Tongue (tissue), 3 donors: ENCODE measurements at places on chromosomes 5 and 9.

- DNase-seq = no peak
Measured at GRCh38 chr5:8825139-8825757, 720.6 kb downstream of the SEMA5A start.

DNA sequence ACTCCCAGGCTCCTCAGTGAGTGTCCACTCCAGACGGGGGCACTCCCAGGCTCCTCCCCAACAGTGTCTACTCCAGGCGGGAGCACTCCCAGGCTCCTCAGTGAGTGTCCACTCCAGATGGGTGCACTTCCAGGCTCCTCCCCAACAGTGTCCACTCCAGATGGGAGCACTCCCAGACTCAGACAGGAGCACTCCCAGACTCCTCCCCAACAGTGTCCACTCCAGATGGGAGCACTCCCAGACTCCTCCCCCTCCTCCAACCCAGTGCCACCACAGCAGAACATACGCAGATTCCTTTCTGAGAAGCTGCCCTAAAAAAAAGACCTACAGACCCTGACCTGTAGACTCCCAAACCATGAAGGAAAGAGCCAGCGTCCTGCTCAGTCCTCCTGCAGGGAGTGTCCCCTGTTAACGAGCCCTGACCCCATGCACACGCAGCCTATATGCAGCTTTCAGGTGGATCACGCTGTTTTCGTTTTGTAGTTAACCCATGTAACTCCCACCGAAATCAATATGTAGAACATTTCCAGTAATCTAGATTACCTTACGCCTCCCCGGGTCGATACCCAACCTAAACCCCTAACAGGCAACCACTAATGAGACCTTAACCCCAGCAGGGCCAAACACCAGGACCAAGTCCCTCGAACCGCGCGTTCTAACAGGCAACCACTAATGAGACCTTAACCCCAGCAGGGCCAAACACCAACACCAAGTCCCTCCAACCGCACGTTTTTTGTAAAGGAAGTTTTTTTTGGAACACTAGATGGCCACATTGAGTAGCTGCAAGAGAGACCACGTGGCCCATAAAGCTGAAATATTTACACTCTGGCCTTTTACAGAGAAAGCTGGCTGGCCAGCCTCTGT lies 15.7 kb downstream of the PNPLA7 start:
- peak; percentile 75 for DNase-seq

DNA sequence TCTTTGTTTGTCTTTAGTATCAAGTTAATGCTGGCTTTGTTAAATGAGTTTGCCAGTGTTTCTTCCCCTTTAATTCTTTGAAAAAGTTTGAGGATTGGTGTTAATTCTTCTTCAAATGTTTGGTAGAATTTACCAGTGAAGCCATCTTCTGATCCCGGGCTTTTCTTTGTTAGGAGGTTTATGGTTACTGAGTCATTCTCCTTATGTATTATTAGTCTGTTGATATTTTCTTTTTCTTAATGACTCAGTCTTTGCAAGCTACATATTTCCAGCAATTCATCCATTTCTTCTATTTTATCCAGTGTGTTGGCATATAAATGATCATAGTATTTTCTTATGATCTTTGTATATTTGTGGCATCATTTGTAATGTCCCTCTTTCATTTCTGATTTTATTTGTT lies 74.5 kb upstream of the SPINK5 start:
- no peak for DNase-seq

- DNase-seq = no peak
Measured at GRCh38 chr9:108673386-108673785, 182.4 kb downstream of the ACTL7B start.

DNA sequence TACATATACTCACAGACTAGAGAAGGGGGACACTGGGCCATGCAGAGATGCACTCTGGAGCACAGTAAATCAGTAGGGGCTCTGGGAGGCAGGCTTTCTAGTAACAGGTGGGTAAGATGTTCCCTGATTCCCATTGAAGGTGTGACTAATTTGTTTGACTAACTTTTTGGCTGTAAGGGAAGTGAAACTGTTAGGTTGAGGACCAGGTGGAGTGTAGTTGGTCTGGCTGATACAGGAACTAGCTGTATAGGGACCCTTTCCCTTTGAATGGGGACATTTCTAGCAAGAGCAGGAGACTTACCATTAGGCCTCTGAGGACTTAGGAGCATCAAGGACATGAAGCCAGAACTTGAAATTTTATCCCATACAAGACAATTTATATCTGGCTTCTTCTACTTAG lies 989.6 kb upstream of the COX7C start:
- no peak for DNase-seq

DNA sequence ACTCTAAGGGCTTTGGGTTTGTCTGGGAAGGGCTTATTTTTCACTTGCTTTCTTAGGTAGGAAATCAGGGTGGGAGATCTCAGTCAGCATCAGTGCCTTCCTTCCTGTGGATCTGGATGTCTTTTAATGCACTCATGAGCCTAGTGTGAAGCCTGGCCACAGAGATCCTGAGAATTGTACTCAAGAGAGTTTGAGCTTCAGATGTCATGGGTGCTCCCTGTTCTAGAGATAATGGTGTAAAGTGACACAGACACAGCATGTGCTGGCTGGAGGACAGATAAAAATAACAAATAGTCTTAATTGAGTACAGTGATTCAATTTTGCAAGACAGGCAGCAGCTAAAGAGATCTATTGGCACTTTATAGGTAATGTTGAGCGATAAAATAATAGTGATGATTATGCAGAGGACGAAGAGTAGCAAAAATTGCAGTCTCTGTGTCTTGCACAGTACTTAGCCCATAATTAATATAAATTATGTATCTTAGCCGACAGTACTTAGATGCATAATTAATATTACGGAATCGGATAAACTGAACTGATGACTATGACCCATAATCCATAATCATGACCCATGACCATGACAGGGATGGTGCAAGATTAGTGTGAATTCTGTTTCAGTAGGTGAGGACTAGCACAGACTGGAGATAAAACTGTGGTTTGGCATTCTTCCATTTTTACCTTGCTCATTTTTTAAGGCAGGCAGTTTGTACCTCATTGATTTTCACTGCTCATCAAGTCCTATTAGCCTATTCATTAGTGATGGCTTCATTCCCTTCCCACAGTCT lies 408.7 kb upstream of the PIK3R1 start:
- DNase-seq = no peak

- peak; percentile 69 for DNase-seq
Measured at GRCh38 chr5:154829589-154830218, 20.7 kb downstream of the FAXDC2 start.

GRCh38 chr5:81896764-81897163 lies 75.1 kb upstream of the ATG10 start:
- no peak for DNase-seq

GRCh38 chr9:28073270-28073669 lies 500.0 kb upstream of the C9orf72 start:
- peak; percentile 73 for DNase-seq

- no peak for DNase-seq
Measured at GRCh38 chr9:83130541-83130940, 67.6 kb upstream of the RASEF start.

DNA sequence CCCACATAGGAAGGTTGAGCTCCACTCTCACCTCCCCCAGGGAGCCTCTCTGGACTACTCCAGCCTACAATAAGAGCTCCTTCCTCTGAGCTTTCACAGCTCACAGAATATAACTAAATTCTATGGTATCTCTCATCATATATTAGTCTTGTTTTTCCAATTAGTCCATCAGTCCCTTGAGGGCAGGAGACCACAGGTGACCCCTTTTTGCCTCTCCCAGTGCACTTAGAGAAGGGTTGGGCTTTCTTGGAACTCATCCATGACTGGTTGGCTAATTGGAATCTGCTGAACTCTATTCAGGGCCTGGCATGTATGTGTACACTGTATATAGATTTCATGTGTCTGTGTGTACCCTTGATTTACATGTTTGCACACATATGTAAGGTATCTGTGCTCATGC lies 50.4 kb upstream of the ARAP3 start:
- DNase-seq = no peak

DNA sequence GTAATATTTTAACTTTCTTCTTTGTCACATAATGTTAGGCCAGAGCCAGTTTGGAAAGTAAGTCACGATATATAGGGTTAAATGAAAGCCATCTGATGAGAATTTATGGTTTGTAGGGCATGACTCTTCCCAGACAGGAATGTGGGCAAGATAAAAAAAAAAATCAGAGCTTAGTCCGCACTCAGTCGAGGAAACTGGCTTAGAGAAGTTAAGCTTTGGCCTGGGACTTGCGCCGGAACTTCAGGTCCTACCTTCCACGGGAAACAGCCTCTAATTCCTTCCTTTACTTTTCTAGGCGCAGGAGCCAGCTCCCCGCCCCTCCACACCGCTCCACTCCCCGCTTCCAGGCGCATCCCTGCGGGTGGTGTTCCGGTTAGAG lies 475 bp downstream of the DDX31 start:
- no peak for DNase-seq

GRCh38 chr5:170886210-170886894 lies 24.5 kb downstream of the RANBP17 start:
- no peak for DNase-seq

DNA sequence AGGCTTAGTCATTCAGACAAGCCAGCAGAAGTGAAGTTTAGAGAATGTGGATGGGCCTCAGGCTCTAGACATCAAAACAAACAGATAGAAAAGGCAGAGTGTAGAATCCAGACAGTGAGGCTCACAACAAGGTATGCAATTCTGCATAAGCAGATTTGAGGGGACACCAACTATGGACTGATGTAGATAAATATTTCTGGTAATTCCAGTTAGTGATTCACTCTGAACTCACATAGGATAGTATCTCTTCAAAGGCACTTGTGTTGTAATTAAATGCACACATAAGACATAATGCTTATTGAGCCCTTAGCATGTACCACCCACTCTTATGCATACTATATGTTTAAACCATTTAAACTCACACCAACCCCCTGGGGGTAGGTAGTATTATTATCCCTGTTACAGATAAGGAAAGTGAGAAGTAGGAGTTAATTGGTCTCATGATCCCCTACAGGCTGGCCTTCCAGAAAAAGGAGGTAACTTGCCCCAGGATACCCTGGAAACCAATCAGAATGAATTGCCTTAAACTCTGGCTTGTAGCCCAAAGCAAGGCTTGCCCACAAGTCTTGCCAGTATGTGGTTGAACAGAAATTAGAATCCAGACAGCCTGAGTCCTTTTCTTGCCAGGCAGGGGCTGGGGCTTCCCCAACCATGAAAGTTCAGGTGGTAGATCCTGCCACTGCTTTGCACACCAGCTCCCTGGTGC lies 39.5 kb upstream of the HSPB3 start:
- DNase-seq = no peak

DNA sequence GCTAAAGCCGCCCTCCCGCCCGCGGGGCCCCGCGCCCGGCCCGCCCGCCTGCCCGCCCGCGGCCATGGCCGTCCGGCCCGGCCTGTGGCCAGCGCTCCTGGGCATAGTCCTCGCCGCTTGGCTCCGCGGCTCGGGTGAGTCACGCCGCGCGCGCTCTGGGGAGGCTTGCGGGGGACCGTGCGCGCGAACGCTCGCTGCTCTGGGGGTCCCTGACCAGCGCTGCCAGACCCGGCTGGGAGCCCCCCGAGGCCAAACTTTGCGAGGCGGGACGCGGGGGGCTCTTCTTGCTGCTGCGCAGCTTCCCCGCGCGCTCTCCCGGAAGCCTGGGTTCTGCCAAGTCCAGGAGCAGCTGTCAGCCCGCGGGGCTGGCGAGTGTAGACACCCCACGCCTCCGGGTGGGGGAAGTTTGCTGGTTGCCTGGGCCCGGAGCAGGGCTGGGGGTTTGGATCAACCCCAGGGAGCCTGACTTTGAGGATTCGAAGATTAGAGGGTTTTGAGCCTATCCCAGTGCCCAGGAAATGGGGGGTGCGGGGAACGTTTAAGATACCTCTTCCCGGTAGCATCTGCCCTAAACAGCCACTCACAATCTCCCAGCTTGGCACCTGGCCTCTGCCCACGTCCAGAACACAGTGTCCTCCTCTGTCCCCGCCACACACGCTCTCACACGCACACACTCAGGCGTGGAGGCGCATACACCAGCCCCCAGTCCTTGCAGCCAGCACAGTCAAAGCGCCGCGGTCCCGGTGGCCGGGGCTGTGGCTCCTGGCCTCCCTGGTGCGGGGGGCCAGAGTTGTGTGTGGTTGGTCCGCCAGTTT lies 535 bp downstream of the UNC5A start:
- no peak for DNase-seq

DNA sequence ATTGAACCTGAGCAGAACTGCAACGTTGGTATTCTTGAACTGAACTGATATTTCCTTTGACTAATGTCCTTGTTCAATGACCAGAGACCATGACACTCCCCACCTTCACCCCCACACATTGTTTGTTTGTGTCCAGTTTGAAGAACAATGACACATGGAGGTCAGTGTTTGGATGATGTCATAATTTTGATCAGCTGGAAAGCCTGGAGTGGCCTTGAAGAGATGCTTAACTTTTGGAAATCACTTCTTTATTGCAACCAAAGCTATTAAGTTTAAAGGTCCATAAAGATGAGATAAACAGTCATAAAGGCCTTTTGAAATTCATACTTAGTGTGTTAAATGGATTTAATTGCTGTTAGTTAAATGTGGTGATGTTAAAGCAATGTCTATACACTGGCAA lies 92.7 kb downstream of the TMC1 start:
- DNase-seq = no peak

DNA sequence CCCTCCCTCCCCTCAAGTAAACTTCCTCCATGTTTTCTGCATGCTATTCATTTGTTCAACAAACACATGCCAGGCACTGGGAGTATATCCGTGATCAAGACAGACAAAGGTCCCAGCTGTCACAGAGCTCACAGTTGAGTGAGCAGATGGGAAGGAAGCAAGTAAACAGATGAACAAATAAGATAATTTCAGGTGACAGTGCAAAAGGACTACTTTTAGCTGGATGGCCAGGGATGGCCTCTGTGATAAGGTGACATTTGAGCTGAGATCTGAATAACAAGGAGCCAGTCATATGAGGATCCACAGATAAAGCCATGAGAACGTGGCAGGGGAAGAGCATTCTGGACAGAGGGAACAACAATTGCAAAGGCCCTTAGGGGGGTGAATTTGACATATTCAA lies 121.7 kb upstream of the RAD23B start:
- DNase-seq = no peak

DNA sequence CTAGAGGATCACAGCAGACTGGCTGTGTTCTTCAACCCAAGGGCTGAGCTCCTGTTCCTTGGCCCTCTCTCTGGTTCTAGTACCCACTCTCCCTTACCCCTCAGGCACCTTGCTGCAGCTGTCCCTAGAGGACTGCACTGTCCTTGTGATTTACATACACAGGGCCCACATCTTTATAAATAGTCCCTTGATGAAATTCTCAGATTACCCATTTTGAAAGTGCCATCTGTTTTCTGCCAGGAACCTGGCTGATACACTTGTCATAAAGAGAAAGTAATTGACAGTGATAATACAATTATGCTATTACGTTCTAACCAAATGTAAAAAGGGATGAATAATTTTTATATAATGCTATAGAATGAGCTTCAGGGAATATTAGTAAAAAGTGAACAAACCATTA lies 16.5 kb upstream of the SPARC start:
- peak; percentile 40 for DNase-seq

GRCh38 chr5:40904205-40904993 lies 4.9 kb upstream of the C7 start:
- peak; percentile 61 for DNase-seq

GRCh38 chr5:18393565-18394442 lies 759.5 kb downstream of the TAF11L14 start:
- DNase-seq = peak; percentile 83

- DNase-seq = no peak
Measured at GRCh38 chr5:57311921-57312735, 138.3 kb downstream of the GPBP1 start.

- peak; percentile 72 for DNase-seq
Measured at GRCh38 chr5:79416499-79416898, 97.4 kb downstream of the HOMER1 start.
